Natural killer cell (primary cell): ENCODE measurements at places on chromosomes 1 and 21.

- DNase-seq: no peak
These were observed 51.6 kb downstream of the PIK3CD start for GRCh38 chr1:9703165-9703509.

DNA sequence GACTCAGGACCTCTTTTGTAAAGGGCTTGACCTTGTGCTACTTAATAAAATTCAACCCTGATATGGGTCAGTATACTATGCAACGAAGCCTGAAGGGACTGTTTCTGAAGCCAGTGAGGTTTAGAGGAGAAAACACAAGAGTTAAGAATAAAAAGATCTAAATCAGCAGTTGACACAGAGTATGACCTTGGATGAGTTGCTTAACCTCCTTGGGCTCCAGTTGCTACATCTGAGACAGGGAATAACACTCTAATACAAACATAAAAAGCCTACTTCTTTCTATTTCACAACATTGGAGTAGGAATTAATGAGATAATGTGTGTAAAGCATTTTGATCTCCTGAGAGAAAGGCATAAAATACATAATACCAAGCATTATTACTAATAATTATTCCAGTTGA lies 882.4 kb upstream of the ADGRL2 start:
- DNase-seq: no peak

GRCh38 chr1:219518168-219518906 lies 94.6 kb downstream of the ZC3H11B start:
- DNase-seq: no peak

DNA sequence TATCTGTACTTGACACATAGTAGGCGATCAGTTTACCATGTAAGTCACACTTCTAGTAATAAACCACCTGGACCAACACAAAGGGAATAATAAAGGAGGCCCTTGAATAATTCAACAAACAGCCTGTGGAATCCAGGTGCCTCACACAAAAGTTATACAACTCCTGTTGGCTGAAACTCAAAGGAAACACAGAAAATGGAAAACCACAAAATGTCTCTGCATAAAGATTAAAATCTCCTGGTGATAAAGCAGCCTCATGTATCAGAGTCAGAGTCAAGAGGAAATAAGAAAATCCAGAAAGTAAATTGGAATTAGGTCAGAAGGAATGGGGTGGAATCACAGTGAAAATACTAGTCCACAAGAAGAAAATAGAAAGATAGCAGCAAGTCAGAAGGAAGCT lies 592.5 kb downstream of the NPHP4 start:
- no peak for DNase-seq

GRCh38 chr21:30146558-30147282 lies 19.9 kb downstream of the CLDN17 start:
- no peak for DNase-seq

DNA sequence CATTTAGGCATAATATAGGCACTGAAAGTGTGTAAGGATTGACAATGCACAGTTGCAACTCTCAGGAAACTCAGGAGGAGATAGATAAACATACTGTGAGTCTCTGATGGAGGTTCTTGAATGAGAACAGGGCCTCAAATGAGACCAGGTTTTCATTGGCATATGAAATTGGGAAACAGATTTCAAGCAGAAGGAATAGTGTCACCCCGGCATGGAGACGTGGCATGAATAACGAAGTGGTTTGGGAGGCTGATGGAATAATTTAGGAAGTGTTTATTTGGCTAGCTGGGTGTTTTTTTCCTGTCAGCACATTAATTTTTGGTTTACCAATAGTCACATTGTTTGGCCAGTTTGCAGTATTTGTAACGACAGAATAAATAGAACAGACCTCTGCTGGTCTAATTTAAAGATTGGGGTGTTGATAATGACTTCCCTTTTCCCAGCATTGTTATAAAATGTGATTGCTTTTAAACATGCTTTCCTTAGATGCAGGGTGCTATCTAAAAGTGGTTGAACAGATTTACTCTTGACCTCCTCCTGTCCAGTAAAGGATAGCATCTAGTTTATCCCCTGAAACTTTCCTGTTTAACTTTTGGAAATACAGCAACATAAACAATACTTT lies 132.0 kb downstream of the C1orf21 start:
- no peak for DNase-seq

GRCh38 chr1:47663286-47663685 lies 225.4 kb downstream of the FOXD2 start:
- no peak for DNase-seq

DNA sequence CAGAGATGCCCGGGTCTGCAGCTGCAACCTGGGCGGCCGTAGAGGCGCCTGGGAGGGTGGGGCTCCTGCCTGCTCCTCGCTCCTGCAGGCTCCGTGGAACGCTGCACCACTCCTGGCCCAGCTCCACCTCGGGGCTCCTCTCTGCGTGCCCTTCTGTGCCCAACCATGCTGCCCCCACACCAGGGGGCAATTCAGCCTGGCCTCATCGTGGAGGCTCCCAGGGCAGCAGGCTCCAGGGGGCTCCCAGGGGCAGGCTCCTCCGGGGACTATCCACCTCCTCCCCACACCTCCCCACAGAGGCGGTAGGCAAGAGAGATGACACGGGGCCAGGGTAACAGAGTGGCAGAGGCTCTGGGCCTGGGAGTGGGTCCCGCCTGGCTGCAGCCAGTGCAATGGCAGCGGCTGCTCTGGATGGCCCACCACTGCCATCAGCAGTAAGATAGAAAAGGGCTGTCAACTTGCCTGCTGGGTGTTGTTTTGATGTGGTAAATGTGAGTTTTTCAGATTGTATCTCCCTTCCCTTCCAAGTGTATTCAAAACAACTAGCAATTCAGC lies 22.4 kb upstream of the LRRC8C start:
- peak; percentile 86 for DNase-seq

GRCh38 chr1:208068407-208068806 lies 157.5 kb upstream of the CD34 start:
- DNase-seq: no peak

GRCh38 chr1:26287033-26287711 lies 7.3 kb downstream of the SH3BGRL3 start:
- peak; percentile 85 for DNase-seq

DNA sequence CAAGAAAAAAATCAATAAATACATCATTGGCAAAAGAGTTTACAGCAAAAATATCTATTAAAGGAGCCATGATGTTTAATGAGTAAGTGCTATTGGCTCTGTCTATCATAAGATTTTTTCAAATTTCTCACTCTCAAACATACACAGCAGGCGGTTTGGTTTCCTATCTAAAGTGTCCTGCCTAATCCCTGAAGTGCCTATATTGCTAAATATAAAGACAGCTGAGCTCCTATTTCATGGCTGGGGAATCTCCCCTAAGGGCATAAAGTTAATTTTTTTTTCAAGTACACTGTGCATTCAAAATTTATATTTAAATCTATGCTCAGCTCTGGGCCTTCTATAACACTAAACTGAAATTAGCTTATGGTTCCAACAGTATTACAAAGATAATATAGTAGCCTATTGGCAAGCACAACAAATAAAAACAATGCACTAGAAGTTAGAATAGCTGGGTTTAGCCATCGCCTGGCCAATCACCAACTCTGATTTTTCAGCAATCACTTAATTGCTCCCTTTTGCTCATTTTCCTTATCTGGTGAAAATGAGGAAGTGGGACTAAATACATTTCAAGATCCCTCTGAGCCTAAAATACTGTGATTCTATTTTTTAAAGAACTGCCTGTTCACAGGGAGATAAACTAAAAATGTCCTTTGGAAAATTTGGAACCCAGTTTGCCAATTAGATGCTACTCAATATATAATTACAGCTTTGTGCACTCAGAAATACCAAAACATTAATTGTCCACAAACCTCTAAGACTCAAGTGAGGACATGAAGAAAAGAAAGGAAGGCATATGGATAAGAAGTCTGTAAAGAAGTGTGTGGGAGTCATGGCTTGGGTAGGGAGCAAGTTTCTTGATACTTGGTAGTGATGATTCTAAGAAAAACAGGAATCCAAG lies 62.5 kb downstream of the WDR64 start:
- DNase-seq: no peak

GRCh38 chr21:31713115-31713514 lies 18.8 kb downstream of the SCAF4 start:
- DNase-seq: no peak

DNA sequence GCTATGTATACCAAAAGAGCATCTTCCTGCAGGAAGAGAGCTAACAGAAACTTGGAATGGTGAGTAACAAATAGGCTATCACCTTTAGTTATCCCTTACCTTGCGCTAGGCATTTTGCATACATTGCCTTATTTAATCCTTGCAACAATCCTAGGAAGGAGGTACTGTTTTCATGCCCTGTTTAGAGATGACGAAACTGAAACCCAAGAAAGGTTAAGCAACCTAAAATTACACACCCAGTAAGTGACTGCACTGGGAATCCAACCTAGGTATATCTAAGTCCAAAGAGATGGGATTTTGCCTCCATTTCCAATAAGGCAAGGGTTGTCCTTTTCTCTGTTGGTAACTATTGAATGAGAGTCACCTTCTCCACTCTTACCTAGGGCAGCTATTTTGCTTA lies 144.5 kb downstream of the TM2D1 start:
- DNase-seq: no peak

DNA sequence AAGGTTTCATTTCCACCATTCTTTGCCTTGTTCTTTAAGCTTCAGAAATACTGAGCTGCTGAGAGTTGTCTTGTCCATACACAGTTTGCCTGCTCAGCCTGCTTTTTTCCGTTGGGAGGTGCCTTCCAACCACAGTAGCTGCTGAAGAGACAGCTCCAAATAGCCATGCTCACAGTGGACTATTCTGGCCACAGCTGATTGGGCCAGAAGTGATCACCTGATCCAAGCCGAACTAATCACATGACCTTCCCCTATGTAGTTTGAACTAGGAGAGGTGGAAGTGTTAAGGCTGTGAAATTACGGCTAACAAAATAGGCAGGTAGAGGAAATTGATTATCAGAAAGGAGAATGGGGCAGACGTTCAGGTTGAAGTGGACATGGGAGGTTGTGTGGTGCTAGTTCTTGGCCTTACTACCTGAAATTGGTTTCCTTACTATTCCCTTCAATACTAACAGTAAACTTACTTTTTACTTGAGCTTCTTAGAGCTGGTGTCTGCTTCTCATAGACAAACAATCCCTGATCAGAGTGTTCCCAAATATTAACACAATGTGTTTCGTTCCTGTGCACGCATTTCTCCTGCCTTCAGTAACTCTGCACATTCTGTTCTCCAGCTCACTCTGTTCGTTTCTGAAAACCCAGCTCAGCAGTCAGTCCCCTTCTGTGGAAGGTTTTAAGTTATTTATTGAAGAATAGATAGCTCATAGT lies 136.1 kb downstream of the RWDD3 start:
- DNase-seq: no peak

GRCh38 chr21:39837861-39838359 lies 29.3 kb upstream of the PCP4 start:
- DNase-seq: no peak

GRCh38 chr1:31679676-31680230 lies 24.1 kb downstream of the COL16A1 start:
- DNase-seq: no peak

- DNase-seq: no peak
These were observed 78.3 kb downstream of the NOS1AP start for GRCh38 chr1:162147760-162148159.

DNA sequence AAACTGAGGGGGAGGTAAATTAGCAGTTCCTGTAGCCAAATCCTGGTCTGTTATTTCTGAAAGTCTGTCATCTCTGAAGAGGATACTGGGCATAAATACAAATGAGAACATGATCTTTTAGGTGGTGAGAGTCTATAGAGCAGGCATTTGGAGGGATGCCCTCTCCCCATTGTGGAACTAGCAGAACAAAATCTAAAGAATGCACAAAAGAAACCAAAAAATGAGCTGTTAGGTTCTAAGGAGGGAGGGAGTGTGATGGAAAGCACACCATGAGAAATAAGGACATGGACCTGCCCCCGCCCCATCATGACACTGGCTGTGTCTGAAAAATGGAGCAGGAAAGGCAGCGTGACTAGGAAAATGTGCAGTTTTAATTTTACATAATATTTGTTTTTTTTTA lies 262.0 kb downstream of the KIF26B start:
- no peak for DNase-seq

GRCh38 chr1:197774466-197775281 lies 606 bp downstream of the DENND1B start:
- DNase-seq: peak; percentile 67

DNA sequence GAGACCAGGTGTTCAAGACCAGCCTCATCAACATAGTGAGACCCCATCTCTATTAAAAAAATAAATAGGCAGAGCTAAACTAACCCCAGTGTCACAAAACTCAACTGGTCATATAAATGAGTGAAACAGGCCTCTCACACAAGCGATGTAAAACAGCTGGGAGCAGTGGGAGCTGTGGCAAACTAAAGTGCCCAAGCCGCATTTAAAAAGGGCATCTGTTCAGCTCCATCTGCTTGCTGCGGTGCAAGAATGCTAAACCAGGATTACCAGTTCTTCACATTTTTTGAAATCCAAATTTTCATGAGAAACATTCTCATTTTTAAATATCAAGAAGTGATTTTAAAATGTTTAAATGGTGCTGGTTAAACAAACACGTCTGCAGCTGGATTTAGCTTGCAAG lies 50.0 kb upstream of the WNT2B start:
- no peak for DNase-seq

GRCh38 chr1:208980605-208981004 lies 602.9 kb upstream of the CAMK1G start:
- DNase-seq: no peak

DNA sequence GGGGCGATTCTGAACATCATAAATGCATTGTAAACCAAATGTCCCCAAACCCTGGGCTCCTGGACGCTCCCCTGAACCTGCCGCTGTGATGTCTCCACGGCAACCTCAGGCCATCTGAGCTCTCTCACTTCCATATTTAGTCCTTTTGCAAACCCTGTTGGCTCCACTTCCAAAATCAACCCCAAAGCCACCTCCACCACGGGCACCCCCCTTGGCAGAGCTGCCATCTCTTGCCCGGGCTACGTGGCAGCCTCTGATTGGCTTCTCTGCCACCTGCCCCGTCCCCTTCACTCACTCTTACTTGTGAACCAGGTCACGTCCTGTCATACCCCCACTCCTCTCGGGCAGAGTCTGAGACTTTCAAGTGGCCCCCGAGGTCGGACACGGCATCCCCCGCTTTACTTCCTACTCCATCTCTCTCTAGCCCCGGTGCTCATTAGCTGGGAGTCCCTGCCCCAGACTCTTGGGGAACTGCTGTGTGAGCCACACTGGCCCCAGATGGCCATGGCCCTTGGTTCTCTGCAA lies 15.8 kb downstream of the PRXL2B start:
- DNase-seq: no peak

GRCh38 chr1:231638647-231639046 lies 12.1 kb downstream of the DISC1 start:
- DNase-seq: no peak

DNA sequence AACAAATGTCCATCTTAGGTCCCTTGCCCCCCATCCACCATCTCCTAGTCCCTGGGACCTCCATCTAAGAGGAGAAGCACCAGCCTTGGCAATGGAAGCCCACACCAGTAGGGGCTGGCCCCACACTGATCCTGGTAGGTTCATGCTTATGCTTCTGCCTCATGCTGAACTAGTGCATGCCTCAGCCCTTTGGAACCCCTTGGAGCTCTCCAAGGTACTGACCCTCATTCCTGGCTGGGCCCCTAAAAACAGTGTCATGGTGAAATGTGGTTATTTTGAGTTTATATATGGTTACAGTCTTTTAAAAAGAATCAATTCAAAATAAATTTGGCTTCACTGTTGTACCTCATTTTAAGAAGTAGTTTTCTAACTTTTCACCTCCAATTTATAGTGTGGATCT lies 108.3 kb downstream of the HIVEP3 start:
- peak; percentile 68 for DNase-seq
